ENCODE measurements at places on chromosomes 13 and 19.

- no peak for DNase-seq
Observed at GRCh38 chr19:41597600-41598041, 21.7 kb downstream of the CEACAM21 start.

GRCh38 chr19:41565379-41565720, 10.6 kb upstream of the CEACAM21 start:
- no peak for DNase-seq

- no peak for DNase-seq
Observed at GRCh38 chr13:110500341-110500740, 61.2 kb downstream of the RAB20 start.

DNA sequence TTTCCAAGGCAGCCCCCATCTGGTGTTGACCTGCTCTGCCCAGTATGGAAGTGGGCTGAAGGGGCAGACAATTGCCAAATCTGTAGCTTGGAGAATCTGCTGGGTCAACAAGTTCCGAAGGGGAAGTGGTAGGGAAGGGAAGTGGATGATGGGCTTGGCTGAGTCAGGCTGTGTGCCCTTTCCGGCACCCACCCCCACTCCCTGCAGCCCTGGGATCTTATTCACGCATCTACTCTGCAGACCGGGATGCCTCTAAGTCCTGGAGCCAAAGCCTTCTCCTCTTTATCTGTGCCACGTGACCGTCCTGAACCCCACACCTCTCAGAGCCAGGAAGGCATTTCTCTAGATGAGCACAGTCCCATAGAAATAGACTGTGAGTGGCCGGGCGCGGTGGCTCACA, 7.5 kb upstream of the C5AR2 start:
- no peak for DNase-seq

DNA sequence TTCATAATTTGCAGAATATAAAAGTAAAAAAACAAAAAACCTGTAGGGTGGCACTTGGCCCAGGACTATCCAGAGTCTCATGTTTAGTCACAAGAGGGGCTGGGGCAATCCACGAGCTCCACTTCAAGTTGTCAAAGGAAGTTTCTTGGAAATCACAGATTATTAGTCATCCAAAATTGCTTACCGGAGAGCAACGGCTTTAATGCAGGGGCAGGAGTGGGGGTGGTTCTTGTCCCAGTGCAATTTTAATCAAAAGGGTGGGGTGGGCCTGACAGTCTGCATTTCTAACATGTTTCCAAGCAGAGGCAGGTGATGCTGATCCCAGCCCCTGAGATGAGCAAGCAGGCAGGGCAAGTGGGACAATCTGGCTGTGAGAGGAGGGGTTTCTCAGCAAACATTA, 233.9 kb downstream of the ABCC4 start:
- DNase-seq = no peak

GRCh38 chr19:40512473-40513344, 45.9 kb downstream of the SPTBN4 start:
- no peak for DNase-seq

DNA sequence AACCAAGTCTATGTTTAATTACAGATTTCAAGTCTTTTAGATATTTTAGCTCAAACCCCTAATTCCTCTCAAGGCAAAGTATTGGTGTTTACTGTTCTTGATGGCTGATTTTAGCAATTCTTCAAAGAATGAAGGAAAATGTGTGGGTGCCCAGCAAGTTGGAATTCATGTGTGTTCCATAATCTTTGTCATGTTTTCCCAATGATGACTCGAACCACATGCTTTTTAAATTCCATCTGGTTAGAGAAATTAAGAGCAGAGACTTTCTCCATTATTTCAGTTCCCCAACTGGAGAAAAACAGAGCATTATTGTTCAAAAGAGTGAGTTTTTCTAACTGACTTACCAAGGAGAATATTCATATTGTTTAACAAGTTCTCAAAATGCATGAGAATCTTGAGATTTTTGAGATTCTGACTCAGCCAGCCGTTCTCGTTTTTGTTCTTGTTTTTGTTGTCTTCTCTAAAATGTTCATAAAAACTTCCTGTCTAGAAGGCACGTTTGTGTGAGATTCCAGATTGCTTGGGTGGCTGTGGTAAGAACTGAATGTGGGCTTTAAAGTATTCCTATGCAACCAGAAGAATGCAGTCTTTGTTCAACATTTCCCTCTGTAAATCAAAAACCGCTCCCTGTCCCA, 404.7 kb downstream of the IRS2 start:
- DNase-seq = no peak

DNA sequence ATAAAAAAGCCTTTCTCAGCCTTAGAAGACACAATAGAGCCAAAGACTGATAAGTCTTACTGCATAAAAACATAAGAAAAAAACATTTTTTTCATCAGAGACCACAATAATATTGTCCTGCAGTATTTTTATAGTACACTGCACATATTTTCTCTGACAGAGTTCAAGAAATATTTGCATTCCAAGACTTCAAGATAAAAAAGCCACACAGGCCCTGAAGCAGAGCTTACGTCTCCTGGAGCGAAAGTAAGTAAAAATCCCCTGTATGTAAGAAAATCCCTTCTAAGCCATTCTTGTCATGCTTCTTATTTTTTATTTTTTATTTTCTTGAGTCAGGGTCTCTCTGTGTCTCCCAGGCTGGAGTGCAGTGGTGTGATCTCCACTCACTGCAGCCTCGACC, 755.9 kb downstream of the LIG4 start:
- DNase-seq = no peak

- DNase-seq = no peak
Observed at GRCh38 chr13:94312511-94313216, 166.8 kb downstream of the DCT start.

DNA sequence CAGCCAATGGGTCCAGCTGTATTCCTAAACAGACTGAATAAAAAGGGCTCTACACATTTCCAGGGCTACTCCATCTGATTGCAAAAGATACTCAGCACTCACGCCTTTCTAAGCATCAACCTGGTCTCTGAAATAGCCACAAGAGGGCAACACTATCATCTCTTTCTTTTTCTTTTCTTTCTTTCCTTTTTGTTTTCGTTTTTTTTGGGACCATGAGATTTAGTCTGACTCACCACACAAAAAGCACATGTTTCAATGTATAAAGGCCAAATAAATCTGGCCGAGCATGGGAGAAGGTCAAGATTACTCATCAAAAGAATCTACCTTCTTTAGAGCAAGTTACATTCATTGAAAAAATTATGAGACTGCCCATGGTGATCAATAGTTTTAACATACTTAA, 805.6 kb upstream of the ARGLU1 start:
- DNase-seq = no peak

DNA sequence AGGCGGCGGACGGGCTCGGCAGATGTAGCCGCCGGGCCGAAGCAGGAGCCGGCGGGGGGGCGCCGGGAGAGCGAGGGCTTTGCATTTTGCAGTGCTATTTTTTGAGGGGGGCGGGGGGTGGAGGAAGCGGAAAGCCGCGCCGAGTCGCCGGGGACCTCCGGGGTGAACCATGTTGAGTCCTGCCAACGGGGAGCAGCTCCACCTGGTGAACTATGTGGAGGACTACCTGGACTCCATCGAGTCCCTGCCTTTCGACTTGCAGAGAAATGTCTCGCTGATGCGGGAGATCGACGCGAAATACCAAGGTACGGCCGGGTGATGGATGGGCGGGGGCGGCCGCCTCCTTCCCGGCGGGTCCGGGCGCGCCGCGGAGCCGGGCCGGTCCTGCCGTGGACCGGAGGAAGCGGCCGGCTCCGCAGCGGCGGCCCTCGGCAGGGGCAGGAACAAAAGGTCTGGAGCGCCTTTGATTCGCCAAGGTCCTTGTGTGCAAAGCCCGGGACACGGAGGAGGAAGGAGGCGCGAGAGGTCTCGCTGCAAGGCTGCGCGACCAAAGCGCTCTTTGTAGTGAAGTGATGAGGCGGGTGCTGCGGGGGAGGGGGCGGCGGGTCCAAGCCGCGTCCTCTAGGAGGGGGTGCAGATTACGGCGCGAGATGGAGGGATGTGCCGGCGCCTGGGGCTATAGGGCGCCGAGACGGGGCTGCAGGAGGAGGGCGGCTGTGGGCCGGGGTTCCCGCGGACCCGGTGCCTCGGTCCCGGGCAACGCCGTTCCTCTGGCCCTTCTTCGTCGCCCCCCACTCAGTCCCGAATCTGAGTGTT, 689 bp downstream of the ING1 start:
- peak; percentile 58 for DNase-seq

DNA sequence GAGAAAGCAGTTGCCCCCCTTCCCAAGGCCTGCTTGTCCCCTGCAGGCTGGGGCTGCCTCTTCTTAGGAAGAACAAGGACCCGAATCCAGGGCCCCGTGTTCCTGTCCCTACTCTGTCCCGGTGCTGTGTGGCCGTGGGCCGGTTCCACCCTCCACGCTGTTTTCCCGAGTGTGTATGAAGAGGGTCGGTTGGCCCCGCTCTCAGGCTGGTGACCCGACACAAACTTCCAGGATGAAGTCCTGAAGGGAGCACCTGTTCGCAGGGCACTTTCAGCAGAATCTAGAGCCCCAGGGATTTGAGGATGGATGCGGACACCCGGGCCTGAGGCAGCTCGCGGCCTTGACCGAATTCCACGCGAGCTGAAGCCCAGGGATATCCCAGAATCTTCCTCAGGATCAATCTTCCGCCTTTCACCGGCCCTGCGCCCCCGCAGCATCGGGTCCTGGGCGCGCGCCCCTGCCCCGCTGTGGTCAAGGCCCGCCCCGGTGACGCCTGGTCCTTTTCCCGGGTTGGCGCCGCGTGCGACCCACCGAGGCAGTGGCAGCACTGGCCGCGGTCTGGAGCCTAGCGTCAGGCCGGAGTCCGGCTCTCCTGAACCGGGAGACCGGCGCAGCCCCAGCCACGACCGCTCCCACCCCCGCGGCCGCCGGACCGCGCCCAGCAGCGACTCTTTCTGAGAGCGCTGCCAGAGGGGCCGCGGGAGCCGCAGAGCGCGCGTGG, 528 bp upstream of the CHST8 start:
- no peak for DNase-seq

DNA sequence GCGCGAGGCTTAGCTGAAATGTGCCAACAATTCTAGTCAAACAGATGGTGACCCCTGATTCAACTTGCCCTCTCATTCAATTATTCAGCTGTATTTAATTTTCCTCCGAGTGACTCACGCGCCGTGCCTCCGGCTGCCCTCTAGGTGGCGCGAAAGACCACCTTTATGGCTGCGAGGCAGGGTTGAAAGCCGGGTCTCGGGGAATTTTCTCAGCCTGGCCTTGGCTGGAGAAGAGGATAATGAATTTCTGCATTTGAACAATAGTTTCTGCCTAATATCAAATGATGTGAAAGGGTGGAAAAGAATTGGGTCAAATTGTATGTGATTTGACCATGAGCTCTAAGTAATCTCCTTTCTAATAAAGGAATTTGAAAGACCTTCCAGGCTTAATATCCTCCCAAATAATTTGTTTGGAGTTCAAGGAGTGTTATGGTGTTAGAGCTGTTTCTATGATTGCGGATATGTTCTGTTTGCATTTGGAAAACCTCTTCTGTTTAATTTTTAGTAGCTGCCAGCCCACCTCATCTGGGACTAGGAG, 310.9 kb downstream of the ZNF536 start:
- no peak for DNase-seq

GRCh38 chr13:107482688-107483087, 732.6 kb downstream of the LIG4 start:
- no peak for DNase-seq

- no peak for DNase-seq
Observed at GRCh38 chr13:41065078-41065477, 3.8 kb downstream of the WBP4 start.

- DNase-seq = no peak
Observed at GRCh38 chr13:25887962-25888655, 163.7 kb downstream of the SHISA2 start.

DNA sequence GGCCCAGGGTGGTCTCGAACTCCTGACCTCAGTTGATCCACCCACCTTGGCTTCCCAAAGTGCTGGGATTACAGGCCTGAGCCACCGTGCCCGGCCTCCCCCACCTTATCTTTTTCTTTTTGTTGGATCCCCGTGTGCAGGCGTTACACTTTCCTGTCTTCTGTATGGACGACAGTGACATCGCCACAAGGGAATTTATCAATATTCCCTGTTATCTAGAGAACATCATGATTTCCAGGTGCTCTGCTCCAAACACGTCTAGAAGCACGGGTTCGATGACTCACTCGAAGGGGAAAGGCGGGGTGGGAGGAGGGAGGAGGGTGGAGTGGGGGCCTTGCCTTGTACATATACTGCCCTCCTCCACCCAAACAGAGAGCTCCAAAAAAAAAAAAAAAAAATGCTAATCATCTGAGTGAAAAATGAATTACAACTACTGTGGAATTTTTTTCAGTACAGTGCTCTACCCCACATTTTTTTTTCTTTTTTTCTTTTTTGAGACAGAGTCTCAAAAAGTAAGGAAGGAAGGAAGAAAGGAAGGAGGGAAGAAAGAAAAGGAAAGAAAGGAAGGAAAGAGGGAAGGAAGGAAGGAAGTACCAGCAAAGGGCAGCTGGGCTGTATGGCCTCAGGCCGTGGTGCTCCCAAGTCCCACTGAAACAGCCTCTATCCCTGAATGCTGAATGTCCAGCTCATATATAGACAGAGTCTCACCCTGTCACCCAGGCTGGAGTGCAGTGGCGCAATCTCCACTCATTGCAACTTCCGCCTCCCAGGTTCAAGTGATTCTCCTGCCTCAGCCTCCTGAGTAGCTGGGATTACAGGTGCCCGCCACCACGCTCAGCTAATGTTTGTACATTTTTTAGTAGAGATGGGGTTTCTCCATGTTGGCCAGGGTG, 36.8 kb downstream of the INSR start:
- DNase-seq = no peak

GRCh38 chr13:43484432-43485225, 302.1 kb downstream of the ENOX1 start:
- DNase-seq = no peak

All from activated gamma-delta T cell (primary cell).